Endothelial cell (in vitro differentiated cells): ENCODE measurements at places on chromosomes 1 and 21. TPM values are rescaled to one million over a fixed set of nuclear protein-coding genes. Genes with fewer than 3 reads are reported as not detected.

CSF1 gene
- total RNA-seq = 2.1 TPM

FGR gene
- 0.46 TPM for total RNA-seq

F13B gene
- total RNA-seq = not detected

CYB561D1 gene
- total RNA-seq = 7.8 TPM

GRCh38 chr1:212635141-212635631, 26.6 kb downstream of the ATF3 start:
- no peak overlapping the region for H3K4me3 ChIP-seq
- H3K27ac ChIP-seq = no peak overlapping the region
- H3K4me1 ChIP-seq = peaks cover 14% of the 10 kb centered on the region
- peaks cover 4% of the 10 kb centered on the region for H3K27me3 ChIP-seq
- H3K36me3 ChIP-seq = peaks cover 4% of the 10 kb centered on the region

- peaks cover 7% of the 10 kb centered on the region for H3K27me3 ChIP-seq
- DNase-seq = no peak
- H3K36me3 ChIP-seq = peaks cover 5% of the 10 kb centered on the region
- peak overlapping the region; percentile 56 for H3K4me3 ChIP-seq
- H3K4me1 ChIP-seq = peaks cover 24% of the 10 kb centered on the region
- peak overlapping the region; percentile 28 for H3K27ac ChIP-seq
These were observed 1.7 kb upstream of the TRAPPC10 start for GRCh38 chr21:44010429-44010828.

DNA sequence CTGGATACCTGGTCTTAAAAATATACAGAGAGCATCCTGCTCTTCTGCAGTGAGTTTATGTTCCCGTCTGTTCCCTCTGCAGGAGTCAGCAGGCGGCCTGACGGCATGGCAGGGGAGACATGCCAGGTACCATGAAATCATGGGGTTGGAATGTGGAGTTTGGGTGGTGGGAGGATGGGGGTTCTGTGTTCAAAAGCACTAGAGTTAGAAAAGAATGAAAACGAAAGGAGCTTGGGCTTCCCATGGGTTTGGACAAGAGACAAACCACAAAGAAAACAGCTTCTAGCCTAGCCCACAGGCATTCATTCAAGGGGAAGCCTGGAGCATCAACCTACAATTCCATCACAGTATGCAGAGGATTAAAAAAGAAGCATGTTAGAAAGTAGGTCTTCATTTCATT, 59.9 kb downstream of the WARS2 start:
- no peak for DNase-seq
- no peaks in the 10 kb centered on the region for H3K36me3 ChIP-seq
- no peaks in the 10 kb centered on the region for H3K4me1 ChIP-seq
- no peak overlapping the region for H3K27ac ChIP-seq

- H3K27ac ChIP-seq = no peak overlapping the region
- H3K36me3 ChIP-seq = no peaks in the 10 kb centered on the region
- no peaks in the 10 kb centered on the region for H3K4me1 ChIP-seq
- peaks cover 4% of the 10 kb centered on the region for H3K27me3 ChIP-seq
- H3K4me3 ChIP-seq = no peak overlapping the region
These were observed 3.0 kb downstream of the TFF2 start for GRCh38 chr21:42347601-42348327.

ANXA9 gene
- total RNA-seq = not detected

S100A13 gene
- total RNA-seq = 152 TPM

DNA sequence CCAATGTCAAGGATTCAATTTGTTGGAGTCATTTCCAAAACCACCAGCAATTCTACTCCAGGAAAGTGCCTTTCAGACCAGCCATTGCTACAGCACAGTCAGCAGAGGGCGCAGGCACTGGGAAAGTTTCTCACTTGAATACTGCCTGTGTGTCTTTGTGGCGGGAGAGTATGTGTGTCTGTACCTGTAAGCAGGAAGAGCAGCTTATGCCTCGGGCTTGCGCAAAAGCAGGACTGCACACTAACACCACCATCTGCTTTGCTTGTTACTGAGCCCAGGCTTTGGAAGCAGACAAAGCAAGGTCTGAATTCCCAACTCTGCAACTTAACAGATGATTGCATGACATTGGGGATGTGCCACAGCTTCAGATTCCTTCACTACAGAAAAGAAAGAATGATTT, 7.0 kb upstream of the CTSE start:
- no peak overlapping the region for H3K27ac ChIP-seq
- peak; percentile 72 for DNase-seq
- H3K4me1 ChIP-seq = no peaks in the 10 kb centered on the region
- no peak overlapping the region for H3K4me3 ChIP-seq
- no peaks in the 10 kb centered on the region for H3K36me3 ChIP-seq
- peaks cover 5% of the 10 kb centered on the region for H3K27me3 ChIP-seq

DNA sequence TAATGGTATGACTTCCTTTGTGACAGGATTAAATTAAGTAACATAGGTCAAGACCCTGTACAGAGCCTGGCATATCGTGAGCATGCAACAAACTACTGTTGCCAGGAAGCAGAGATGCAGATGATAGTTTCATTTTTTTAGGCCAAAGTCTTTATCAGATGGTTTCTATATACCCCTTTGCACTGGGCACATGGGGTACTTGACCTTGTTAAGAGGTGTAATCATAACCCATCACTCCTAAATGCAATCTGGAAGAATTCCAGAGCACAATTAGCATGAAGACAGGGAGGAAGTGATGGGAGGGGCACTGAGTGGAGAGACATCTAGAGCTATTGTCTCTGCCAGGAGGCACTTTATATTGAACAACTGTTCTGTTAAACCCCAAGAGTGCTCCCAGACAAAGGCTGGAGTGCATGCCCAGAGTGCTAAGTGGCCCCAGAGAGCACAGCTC, 22.1 kb downstream of the ZBTB17 start:
- peaks cover 8% of the 10 kb centered on the region for H3K27me3 ChIP-seq
- H3K4me1 ChIP-seq = peaks cover 42% of the 10 kb centered on the region
- H3K36me3 ChIP-seq = peaks cover 9% of the 10 kb centered on the region
- no peak overlapping the region for H3K27ac ChIP-seq
- DNase-seq = no peak

- H3K27me3 ChIP-seq = no peaks in the 10 kb centered on the region
- H3K27ac ChIP-seq = no peak overlapping the region
- no peaks in the 10 kb centered on the region for H3K4me1 ChIP-seq
- no peaks in the 10 kb centered on the region for H3K36me3 ChIP-seq
These were observed 228.8 kb upstream of the KAZN start for GRCh38 chr1:14369526-14370213.

DNA sequence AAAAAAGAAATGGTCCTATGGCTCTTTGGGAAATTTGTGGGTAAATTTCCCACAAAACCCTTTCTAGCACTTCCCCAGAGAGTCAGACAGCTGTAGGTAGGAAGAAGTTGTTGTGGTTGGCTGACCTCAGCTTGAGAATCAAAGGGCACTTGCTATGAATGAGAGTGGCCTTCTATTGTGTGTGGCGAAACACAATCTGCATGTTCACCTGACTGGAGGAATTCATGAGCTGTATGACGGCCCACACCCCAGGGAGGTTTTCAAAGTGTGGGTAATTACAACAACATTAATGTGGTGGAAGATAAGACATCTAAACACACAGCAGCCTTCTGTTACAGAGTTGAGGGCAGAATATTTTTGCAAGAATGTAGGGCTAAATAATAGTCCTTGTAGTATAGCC, 38.8 kb downstream of the NGF start:
- no peaks in the 10 kb centered on the region for H3K27me3 ChIP-seq
- no peak for DNase-seq
- no peak overlapping the region for H3K27ac ChIP-seq
- H3K4me3 ChIP-seq = no peak overlapping the region
- H3K4me1 ChIP-seq = peaks cover 2% of the 10 kb centered on the region

DNA sequence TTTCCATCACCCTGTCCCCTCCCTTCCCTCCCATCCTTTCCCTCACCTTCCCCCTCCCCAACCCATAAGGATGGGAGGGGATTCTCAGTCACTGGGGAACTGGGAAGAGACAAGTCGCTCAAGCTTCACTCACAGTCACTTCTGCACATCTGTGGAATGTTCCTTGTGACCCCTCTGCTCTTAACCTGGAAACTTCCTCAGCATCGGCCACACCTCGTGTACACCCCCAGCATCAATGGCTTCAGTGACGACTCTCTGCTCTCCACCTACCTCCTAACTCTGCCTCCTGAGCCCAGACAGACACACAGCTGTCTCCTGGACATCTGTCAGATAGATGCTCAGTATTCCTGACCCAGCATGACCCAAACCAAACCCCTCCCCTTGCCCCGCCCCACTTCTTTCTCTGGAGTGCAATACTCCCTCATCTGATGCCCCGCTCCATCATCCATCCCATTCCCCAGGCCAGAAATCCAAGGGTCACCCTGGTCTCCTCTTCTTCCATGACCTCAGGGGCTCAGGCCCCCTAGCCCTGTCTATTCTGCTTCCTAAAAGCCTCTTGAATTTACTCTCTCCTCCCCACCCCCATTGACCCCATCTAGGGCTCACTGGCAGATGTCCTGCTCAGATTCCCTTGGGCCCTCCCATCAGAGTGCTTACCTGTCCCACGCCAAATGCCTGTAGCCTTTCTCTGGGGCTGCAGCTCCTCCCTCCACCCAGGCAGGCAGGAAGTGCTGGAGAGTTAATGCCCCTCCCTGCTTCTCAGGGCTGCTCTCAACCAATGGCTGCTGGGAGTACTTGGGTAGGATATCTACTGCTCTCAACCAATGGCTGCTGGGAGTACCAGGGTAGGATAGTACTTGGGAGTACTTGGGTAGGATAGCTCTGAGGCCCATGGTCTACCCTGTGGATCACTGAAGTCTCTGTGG, 83.1 kb upstream of the CSF3R start:
- H3K4me1 ChIP-seq = no peaks in the 10 kb centered on the region
- H3K27me3 ChIP-seq = no peaks in the 10 kb centered on the region
- H3K36me3 ChIP-seq = no peaks in the 10 kb centered on the region

GUCA2B gene
- total RNA-seq = not detected

GRCh38 chr21:35940074-35940927, 120.0 kb downstream of the SETD4 start:
- DNase-seq = peak; percentile 32
- H3K4me3 ChIP-seq = no peak overlapping the region
- H3K36me3 ChIP-seq = no peaks in the 10 kb centered on the region
- no peaks in the 10 kb centered on the region for H3K4me1 ChIP-seq
- no peaks in the 10 kb centered on the region for H3K27me3 ChIP-seq
- H3K27ac ChIP-seq = no peak overlapping the region

DNA sequence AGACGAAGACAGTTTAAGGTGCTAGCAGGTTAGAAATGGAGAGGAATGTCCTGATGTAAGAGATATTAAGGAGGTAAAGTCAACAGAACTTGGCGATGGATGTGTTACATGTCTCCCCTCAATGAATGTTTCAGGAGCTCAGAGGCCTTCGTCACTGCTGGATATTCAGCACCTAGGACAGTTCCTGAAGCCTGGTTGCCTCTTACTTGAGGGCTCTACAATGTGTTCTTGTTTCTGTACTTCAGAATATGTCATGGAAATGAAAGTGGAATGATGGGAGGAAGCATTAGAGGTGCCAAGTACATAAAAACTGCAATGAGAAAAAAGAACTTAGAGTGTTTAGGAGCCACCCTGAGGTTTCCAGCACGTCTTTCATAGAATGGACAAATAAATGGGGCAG, 17.7 kb downstream of the TNR start:
- H3K4me3 ChIP-seq = no peak overlapping the region
- H3K27ac ChIP-seq = no peak overlapping the region
- peak; percentile 62 for DNase-seq

LCE1E gene
- not detected for total RNA-seq

GRCh38 chr1:28703629-28704028, 33.1 kb upstream of the YTHDF2 start:
- H3K4me3 ChIP-seq = no peak overlapping the region
- H3K27me3 ChIP-seq = no peaks in the 10 kb centered on the region
- H3K27ac ChIP-seq = no peak overlapping the region
- peaks cover 31% of the 10 kb centered on the region for H3K36me3 ChIP-seq
- DNase-seq = no peak
- H3K4me1 ChIP-seq = no peaks in the 10 kb centered on the region

ADARB1 gene
- 14.5 TPM for total RNA-seq

KCNT2 gene
- 7.1 TPM for total RNA-seq

DNA sequence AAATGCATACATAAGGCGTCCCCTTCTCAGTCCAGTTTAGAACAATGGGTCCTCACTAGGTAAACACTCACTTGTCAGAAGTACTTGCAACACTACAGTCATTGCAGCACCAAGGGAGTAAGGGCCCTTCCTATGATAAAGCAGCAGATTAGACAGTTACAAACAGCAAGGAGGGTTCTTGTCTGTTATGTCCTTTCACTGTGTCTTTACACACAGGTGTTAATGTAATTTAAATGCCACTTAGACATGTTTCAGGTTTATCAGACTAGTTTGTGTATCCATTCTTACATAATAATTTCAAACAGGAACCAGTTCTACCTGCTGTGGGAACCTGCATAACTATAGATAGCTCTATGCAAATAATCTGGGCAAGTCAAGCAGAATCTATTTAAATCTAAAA, 105.6 kb upstream of the USH2A start:
- H3K27ac ChIP-seq = no peak overlapping the region
- H3K4me1 ChIP-seq = peaks cover 11% of the 10 kb centered on the region
- no peak overlapping the region for H3K4me3 ChIP-seq

FALEC gene
- total RNA-seq = 1.2 TPM

KPRP gene
- not detected for total RNA-seq

DNA sequence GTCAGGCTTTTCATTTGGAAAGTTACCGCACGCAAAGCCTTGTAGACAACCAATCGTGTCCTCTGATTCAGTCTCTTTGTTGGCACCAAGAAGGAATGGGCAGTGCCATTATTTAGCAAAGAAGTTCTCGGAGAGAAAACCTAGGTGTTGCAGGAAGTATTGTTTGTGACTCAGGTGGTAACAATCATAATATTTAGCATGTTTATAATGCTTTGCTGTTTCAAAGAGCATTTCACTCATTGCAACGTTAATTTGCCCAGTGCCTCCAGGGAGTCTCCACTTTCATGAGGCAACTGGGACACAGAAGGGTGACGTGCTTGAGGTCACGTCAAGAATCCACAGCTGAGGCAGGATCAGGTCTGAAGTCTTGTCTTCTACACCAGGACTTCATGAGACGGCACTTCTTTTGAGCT, 31.4 kb downstream of the STPG1 start:
- no peaks in the 10 kb centered on the region for H3K4me1 ChIP-seq
- H3K36me3 ChIP-seq = peaks cover 7% of the 10 kb centered on the region
- no peak for DNase-seq
- no peak overlapping the region for H3K27ac ChIP-seq

TXNIP gene
- 107 TPM for total RNA-seq

TCHH gene
- 0.38 TPM for total RNA-seq

DNA sequence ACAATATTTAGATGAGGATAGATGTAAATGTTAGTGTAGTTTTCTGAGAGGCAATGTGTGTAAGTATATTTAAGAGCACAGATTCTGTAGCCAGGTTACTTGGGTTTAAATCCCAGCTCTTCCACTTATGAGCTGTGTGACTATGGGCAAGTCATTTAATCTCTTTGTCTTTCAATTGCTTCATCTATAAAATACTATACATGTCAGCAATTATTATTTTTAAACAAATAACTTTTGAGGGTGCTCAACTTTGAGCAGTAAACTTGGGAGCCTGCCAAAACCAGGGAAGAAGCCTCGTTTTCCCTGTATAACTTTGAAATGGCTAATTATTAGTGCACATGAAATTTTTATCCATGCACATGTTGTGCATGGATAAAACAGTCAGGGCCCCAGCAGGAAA, 222.8 kb downstream of the FOXD2 start:
- no peaks in the 10 kb centered on the region for H3K4me1 ChIP-seq
- DNase-seq = no peak
- peaks cover 1% of the 10 kb centered on the region for H3K27me3 ChIP-seq
- no peak overlapping the region for H3K27ac ChIP-seq

VHLL gene
- not detected for total RNA-seq

- H3K4me1 ChIP-seq = peaks cover 13% of the 10 kb centered on the region
- peaks cover 10% of the 10 kb centered on the region for H3K27me3 ChIP-seq
- H3K36me3 ChIP-seq = no peaks in the 10 kb centered on the region
These were observed 80.8 kb upstream of the POU3F1 start for GRCh38 chr1:38127428-38127827.

- DNase-seq = no peak
- peaks cover 59% of the 10 kb centered on the region for H3K4me1 ChIP-seq
- peak overlapping the region; percentile 76 for H3K27ac ChIP-seq
These were observed 26.9 kb downstream of the UCK2 start for GRCh38 chr1:165854101-165854845.

AJAP1 gene
- 0.21 TPM for total RNA-seq
